ENCODE measurements at places on chromosomes 7 and 10.

DNA sequence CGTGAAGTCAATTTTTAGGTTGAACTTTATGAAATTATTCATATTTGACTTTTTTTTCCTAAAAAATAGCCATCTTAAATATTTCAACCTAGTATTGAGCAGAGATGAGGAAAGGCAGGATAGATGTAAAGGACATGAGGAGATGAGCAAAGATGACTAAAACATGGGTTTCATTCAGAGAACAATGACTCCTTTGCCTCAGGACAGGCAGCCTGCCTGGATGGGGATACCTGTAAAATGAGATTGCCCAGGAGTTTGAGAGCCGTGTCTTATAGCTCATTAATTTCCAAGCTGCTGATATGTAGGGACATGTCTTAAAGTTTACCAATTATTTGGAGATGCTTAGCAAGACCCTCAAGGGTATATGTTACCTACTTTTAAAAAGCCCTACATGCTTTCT lies 243.8 kb upstream of the MDFIC start:
- no peak for DNase-seq

- DNase-seq = no peak
Measured at GRCh38 chr10:72095195-72095594, 6.8 kb upstream of the SPOCK2 start.

DNA sequence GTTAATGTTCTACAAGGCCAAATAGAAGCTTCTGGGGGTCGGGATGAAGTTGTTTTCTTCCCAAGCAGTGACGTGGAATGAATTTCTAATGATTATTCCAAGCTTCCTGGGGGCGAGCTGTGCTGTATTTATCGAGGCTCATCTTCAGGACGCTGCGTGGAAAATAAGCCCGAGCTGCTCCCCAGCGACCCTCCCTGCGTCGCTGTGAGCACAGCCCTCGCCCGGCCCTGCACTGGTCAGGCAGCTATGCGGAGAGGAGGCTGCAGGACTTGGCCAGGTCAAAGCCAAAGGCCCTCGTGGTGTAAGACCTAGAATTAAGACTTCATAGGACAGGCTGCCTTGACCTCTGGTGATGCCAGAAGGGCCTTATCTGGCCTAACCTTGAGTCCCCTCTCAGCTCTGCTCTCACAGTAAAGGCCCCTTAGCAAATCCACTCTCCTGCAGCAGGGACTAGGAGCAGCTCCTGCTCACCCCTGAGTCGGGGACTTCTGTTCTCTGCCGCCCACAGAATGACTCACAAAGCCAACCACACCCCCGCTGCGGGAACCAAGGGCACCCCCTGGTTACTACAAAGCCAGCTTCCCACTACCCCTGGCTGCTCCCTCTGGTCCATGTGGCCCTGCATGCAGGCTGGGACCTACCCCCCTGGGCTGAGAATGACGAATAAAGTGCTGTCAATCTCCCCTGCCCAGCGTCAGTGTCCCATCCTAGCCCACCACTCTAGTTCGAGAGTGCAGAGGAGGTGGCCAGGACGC lies 501.6 kb downstream of the TCERG1L start:
- no peak for DNase-seq

- DNase-seq = no peak
Measured at GRCh38 chr10:114491419-114491818, 87.1 kb upstream of the AFAP1L2 start.

DNA sequence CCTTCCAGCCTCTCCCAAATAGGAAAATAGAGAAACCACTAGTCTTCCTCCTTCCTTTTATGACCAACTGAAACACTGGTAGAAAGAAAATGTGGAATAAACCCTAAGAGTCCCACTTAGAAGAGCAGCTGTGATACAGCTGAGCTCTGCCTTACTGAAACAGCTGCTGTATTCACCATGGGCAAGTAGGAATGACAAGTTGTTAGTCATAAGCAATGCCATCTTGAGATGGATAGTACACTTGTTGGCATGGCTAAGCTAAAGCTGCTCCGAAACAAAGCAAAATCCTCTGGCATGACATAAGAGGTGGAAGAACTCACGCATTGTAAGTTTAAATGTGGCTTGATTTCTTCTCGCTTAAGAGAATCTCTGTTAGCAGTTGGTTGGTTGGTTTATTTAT lies 48.3 kb upstream of the TMEM236 start:
- no peak for DNase-seq
